NCI-H2081 (cell line): ENCODE measurements at places on chromosomes 12 and 14.

GRCh38 chr14:28407996-28408395 lies 358.6 kb upstream of the FOXG1 start:
- DNase-seq = no peak

- DNase-seq = no peak
These were observed 138.8 kb upstream of the PRMT8 start for GRCh38 chr12:3352230-3352629.

- no peak for DNase-seq
These were observed 50.3 kb downstream of the SYT1 start for GRCh38 chr12:78914859-78915331.

GRCh38 chr14:42200957-42201356 lies 594.3 kb downstream of the LRFN5 start:
- no peak for DNase-seq

DNA sequence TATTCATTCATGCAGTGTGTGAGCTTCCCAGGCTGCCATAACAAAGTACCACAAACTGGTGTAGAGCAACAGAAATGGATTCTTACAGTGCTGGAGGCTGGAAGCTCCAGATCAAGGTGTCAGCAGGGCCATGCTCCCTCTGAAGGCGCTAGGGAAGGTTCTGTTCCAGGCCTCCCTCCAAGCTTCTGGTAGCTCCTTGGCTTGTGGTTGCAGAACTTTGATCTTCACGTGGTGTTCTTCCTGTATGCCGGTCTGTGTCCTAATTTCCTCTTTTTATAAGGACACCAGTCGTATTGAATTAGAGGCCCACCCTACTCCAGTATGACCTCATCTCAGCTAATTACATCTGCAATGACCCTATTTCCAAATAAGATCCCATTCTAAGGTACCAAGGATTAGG lies 3.1 kb downstream of the OTUB2 start:
- no peak for DNase-seq

- DNase-seq = peak; percentile 54
These were observed 19.3 kb downstream of the CCDC62 start for GRCh38 chr12:122793685-122794106.

GRCh38 chr12:68007033-68007432 lies 17.8 kb downstream of the IFNG-AS1 start:
- DNase-seq = no peak

DNA sequence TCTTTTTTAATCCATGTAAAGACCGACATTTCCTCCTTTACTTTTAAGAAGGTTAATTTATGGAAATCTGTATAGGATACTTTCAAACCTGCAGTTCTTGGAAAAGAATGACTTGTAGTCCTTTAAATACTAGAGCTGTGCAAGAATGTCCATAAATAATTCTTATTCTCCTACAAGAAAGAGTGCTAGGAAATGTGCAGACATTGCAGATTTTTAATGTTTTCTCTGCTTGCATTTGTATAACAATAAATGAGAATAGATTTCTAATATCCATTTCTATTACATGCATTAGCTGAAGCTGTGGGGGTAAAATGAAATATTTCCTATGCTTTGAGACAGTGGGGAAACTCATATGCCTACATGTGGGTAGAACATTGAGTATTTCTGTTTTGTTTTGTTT lies 607.2 kb upstream of the NOVA1 start:
- DNase-seq = no peak

DNA sequence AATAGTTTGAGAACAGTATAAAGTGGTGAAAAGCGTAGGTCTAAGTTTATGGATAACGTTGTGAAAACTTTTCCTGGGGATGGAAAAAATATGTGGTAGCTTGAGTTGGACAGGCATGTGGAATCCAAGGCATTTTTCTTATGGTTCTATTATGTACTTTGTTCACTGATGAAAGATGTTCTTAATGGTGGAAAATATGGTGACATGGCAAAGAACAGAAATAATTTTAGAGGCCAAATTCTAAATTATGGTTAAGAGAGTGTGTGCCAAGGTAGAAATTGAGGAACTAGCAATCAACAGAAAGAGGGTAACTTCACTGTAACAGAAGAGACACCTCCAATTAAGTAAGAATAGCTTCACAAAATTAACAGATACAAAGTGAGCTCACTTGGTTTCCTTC lies 427.8 kb downstream of the SLC6A15 start:
- DNase-seq = no peak

DNA sequence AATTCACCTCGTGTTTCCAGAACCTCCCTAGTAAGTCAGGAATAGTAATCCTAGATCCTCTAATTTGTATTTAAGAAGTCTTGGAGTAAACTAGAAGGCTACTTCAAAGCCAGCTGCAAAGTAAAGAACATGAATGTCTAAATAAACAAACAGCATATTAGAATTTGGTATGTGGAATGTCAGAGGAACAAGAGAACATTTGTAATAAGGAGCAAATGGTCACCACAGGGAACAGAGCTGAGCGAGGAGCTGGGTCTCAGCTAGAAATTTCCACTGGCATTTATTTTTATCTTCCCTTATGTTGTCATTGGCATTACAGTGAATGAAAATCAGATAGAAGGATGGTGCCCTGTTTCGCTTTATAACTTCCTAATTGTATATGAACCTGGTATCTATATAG lies 50.2 kb downstream of the FRMD6 start:
- DNase-seq = no peak

- DNase-seq = no peak
These were observed 394.2 kb downstream of the NUAK1 start for GRCh38 chr12:105744371-105745058.

- no peak for DNase-seq
These were observed 6.6 kb downstream of the SBNO1 start for GRCh38 chr12:123358035-123358434.

DNA sequence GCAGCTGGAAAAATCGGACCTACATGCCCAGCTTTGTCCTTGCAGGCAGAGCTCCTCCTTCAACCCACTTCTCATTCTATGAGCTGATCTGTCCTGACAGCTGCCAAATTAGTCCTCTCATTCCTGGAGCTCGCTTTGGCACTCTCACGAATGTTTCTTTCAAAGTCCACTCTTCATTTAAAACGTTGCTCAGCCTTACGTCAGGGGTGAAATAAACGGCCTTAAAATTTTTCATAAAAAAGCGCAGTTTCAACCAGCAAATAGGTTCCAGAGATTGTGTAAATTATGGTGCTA lies 120.9 kb upstream of the HIF1A start:
- DNase-seq = no peak

DNA sequence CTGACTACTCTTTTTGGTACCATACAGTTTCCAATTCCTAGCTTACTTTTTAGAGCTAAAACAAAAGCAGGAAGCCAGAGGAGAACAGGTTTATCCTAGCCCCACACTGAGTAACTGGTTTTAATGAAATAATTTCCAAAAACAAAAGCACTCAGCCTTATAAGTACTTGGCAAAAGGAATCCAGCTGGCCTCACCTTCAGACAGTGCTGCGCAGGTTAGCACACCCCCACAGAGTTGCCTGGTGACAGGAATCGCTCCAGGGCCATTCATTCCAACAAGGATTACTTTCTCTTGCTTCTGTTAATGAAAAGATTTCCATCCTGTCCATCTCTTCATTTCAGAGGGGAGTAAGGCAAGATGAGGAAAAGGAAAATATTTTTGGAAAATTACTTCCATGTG lies 84.6 kb downstream of the SCFD1 start:
- no peak for DNase-seq

- DNase-seq = no peak
These were observed 10.8 kb upstream of the CMA1 start for GRCh38 chr14:24518851-24519250.

DNA sequence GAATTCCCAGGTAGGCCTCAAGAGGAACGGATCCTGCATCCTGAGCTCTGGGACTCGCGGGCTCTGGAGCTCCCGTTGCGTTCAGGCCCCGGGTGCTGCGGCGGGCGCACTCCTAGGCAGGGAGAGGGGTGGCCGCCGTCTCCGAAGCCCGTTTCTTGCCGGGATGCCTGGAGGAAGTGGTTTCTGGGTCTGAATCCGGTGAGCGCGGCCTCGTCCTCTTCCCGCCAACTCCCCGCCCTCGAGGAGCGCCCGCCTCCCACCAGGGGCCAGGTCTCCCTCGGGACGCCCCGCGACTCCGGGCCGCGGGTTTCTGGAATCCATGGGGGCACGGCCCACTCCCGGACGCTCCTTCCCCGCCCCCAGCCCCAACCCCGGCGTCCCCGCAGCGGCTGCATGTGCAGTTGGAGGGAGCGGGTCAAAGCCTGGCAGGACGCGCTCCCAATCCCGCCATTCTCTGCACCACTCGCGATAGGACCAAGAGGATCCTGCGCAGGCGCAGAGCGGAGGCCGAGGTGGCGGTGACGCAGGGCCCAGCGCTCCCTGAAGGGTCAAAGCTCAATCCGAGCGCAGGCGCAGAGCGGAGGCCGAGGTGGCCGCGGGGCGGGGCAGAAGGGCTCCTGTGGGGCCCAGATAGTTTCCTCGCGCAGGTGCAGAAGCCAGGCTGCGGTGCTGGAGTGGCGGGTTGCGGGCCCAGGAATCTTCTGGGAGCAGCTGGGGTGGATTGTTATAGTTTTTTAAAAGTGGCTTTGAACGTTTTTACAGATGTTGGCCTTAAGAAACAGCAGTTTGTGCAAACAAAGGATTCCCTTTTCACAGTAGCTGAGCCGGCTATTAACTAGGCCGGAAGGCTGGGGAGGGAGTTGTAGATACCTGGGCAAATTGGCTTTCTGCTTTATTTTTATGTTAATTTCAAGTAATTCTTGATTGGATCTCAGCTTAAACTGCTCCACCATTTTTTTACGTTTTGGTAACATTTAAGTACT lies 796.4 kb downstream of the AACS start:
- DNase-seq = no peak

- DNase-seq = no peak
These were observed 196.3 kb upstream of the PLEKHG7 start for GRCh38 chr12:92506460-92506859.

DNA sequence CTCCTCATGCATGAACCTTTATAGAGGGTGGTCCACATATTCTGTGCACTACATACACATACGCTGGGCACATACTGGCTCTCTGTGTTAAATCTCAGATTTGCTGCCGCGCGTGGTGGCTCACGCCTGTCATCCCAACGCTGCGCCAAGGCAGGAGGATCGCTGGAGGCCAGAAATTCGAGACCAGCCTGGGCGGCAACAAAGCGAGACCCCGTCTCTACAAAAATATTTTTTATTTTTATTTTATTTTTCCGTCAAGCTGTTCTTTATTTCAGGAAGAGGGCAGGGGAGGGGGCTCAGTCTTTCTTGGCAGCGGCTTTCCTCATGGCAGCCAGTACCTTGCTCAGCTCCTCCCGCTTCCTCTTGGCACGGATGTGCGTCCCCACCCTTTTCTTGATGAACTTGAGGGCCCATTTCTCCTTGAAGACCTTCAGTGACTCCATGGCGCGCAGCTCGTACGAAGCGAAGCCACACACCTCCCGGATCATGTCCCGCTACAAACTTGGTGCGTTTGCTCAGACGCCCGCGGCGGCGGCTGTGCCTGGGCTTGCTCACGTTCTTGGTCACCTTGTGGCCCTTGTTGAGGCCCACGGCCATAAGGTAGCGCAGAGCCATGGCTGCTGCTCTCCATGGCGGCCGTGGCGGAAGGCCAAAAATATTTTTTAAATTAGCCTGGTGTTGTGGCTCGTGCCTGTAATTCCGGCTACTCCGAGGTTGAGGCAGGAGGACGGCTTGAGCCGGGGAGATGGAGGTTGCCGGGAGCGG lies 3.2 kb downstream of the DCAF4 start:
- no peak for DNase-seq

DNA sequence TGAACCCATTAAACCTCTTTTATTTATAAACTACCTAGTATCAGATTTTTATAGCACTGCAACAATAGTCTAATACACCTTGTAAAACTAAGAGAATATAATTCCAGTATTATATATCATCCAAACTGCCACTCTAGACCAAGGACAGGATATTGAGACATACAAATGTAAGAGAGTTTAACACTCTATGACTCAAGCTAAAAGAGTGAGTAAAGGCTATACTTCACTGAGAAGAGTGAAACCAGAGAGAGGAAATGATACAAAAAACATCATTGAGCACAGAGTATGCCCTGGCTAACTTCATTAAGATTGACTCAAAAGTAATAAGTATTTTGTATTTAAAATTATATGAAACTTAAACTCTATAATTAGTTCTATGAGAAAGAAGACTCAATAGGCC lies 1951.9 kb upstream of the SEL1L start:
- DNase-seq = no peak

GRCh38 chr12:96248136-96248931 lies 54.2 kb downstream of the ELK3 start:
- DNase-seq = no peak

- DNase-seq = no peak
These were observed 18.3 kb downstream of the ALDH6A1 start for GRCh38 chr14:74065746-74066575.

- no peak for DNase-seq
These were observed 22.3 kb downstream of the OTOGL start for GRCh38 chr12:80121661-80122060.

- DNase-seq = no peak
These were observed 126.6 kb downstream of the CHST11 start for GRCh38 chr12:104583301-104583700.

DNA sequence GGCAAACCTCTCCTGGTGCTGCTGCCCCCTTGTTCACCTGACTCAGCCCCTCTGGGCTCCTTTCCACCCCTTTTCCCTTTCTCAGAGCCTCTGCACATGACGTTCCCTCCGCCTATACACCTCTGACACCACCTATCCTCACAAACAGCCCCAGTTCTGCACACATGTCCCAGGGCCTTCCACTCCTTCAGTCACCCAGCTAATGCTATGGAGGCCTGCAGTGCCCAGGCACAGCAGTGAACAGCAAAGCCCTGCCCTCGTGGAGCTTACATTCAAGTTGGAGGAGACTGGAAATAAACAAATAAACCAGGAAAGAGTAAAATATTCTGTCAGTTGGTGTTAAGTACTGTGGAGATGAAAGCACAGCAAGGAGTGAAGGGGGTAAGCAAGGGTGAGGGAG lies 38.5 kb upstream of the MDM1 start:
- no peak for DNase-seq

- no peak for DNase-seq
These were observed at the start of gene HSPB8 for GRCh38 chr12:119178544-119179334. Gene HSPB8, plus strand, starts transcription at chr12:119178931. Its CDS starts 382 bp downstream, at chr12:119179313.

DNA sequence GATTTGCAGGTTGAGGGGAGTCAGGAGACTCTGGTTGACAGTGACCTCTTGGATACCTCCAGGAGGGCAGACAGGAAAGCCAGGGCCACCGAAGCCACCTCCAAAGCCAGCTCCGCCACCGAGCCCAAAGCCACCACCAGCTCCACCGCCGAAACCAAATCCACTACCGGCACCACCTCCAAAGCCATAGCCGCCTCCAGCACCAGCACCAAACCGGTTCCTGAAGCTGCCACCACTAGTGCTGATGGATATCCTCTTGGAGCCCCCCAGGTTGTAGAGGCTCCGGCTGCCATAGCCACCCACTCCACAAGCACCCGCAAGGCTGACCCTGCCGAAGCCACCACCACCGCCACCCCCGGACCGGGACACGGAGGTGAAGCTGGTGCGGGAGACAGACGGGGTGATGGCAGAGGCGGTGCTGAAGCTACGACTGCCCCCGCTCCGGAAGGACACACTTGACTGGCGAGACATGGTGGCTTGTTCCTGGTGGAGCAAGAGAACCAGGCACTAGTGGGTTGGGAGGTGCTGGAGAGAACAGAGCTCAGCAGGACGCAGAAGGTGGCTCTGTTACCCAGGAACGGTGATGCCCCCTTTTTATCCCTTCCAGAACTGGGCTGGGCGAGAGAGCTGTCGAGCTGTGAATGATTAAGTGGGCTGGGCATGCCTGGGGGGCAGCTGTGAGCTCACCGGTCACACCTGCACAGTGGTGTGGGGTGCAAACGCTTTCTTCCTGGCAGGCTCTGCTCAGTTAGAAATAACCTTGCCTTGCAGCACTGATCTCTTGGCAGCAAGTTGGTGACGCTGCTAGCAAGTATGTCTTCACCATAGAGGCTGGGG lies at the start of gene KRT5:
TSS of gene KRT5 (minus strand) at position 569 of the 837 bp plus-strand sequence. CDS start at position 471, 98 bp downstream.
- DNase-seq = no peak
